ENCODE measurements at places on chromosomes 5 and 9.

DNA sequence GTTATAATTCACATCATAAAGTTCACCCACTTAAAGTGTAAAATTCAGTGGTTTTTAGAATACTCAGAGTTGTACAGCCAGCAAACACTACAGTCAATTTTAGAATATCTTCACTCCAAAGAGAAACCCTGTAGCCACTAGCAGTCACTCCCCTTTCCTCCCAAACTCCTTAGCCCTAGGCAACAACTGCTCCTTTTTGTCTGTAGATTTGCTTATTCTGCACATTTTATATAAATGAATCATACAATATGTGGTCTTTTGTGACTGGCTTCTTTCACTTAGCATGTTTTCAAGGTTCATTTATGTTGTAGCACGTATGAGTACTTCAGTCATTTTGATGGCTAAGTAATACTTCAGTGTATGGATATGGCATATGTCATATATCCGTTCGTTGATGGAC, 38.7 kb downstream of the TGFBR1 start:
- no peak for DNase-seq

GRCh38 chr5:134547066-134547465, 21.6 kb downstream of the JADE2 start:
- DNase-seq: no peak

GRCh38 chr9:87569518-87569917, 71.9 kb downstream of the DAPK1 start:
- DNase-seq: no peak

DNA sequence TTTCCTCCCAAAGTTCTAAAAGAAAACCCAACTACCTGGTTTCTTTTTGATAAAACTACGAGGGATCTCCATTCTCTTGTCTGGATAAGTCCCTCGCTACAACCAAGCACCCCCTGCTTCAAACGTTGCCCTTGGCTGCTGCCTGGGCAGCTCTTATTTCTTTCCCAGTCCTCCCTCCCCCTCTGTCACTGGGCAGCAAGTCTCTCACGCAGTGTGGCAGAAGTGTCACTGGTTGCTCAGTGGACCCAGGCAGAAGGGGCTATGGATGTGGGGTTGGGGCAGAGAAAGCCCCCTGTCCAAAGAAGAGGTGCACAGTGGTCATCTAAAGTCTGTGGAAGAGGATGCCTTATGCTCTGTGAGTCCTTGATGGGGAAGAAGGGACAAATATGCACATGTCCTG, 7.2 kb upstream of the SMIM32 start:
- no peak for DNase-seq

GRCh38 chr5:57338068-57338867, 144.3 kb downstream of the ACTBL2 start:
- DNase-seq: no peak

DNA sequence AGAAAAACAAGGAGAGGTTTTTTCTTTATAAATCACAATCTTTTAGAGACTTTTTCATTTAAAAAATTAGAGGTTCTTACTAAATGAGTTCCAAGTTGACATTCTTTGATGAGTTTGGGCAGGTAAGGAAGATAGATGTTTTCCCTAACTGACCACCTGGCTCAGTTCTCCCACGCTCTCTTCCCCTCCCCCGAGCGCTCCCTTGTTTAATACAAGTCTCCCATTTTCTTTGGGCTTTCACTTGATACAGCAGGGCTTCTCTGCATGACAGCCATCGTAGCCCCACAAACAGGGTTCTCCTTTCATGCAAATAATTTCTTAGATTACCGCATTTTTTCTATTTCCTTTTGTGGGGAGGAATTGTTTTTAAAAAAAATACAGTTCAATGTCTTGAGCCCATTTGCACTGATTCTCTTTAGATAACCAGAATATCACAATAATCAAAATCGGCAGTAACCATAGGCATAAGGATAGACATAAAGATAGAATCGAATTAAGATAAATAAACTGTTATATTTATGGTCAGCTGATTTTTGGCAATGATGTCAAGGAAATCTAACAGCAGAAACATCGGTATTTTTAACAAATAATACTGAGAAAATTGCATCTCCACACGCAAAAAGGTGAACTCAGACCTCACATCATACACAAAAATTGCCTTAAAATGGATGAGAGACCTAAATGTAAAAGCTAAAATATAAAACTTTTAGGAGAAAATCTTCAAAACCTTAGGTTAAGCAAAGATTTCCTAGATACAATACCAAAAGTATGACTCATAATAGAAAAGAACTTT, 325.4 kb downstream of the PIK3R1 start:
- DNase-seq: no peak

- DNase-seq: no peak
Measured at GRCh38 chr9:33291901-33292300, 1.6 kb downstream of the NFX1 start.

DNA sequence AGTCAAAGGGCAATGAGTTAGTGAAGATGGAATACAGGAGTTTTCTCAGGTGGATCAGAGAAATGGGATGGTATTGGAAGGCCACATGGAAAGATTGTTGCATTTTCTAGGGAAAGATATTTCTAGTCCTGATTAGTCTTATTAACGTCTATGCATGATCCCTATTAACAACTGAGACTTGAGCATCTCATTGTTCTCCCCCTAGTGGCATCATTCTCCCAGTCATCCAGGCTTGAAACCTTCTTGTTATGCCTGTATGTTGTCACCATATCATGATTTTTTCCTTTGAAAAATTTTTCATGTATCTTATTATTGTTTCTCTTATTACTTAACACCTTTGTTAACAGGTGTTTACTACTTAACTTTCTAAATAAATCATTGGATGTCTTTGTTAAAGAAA, 34.4 kb downstream of the KIF2A start:
- no peak for DNase-seq

DNA sequence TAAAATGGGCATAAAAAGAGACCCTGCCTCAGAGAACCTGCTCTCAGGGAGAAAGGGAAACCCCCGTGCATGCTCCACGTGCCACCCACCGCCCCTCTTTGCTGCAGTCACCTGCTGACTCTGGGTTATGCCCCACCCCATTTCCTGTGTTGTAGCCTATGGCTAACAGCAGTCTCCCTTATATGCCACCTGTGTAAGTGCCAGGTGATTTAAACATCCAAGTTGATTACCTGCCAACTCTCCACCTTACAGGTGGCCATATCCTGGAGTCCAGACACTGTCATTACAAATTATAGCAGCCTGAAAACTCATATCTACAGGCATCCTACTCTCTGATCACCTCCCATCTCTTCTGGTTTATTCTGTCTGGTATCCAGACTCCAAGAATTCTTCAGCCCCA, 242.6 kb downstream of the HSPA4 start:
- no peak for DNase-seq

GRCh38 chr5:108953940-108954339, 206.2 kb downstream of the FER start:
- no peak for DNase-seq

DNA sequence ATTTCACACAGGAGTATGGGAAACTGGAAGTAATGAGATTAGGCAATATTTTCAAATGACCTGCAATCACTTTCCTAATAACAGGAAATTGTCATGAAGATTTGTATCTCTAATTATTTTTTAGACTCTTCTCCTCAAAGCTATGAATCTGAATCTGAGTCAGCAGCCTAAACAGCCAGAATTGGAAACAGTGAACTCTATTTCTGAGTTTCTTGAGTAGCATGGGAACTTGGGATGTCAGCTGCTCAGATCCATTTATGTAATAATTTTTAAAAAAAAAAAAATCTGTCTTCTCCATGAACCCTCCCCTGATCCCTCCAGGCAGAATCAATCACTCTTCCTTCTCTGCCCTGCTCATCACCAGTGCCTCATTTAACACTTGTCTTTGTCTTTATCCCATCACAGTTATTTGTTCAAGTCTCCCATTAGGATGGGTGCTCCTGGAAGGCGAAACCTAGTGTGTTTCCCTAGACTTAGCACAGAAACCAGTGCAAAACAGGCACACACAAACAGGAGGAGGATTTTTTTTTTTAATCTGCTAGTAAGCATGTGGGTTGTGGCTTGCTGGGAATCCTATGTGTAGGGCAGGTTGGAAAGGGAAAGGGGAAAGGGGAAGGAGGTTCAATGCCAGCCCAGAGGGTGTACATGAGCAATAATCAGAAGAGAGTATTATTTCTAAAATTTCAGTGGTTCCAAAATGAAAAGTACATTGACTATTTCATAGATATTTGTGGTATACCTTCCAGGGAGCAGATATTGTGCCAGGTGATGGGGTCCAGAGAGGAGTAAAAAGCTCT, 186.8 kb downstream of the TTLL11 start:
- no peak for DNase-seq

GRCh38 chr5:121915765-121916164, 46.0 kb upstream of the SRFBP1 start:
- no peak for DNase-seq

DNA sequence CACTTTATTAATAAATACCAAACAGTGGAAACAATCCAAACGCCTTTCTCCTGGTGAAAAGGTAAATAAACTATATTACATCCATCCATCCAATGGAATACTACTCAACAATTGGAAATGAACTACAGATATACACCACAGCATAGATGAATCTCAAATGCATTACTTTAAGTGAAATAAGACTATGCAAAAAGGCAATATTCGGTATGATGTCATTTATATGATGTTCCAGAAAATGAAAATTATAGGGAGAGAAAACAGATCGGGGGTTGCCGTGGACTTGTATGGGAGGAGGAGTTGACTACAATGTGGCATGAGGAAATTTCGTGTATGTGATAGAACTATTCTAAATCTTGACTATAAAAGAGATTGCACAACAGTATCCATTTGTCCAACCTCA, 27.5 kb upstream of the SLIT3 start:
- no peak for DNase-seq

DNA sequence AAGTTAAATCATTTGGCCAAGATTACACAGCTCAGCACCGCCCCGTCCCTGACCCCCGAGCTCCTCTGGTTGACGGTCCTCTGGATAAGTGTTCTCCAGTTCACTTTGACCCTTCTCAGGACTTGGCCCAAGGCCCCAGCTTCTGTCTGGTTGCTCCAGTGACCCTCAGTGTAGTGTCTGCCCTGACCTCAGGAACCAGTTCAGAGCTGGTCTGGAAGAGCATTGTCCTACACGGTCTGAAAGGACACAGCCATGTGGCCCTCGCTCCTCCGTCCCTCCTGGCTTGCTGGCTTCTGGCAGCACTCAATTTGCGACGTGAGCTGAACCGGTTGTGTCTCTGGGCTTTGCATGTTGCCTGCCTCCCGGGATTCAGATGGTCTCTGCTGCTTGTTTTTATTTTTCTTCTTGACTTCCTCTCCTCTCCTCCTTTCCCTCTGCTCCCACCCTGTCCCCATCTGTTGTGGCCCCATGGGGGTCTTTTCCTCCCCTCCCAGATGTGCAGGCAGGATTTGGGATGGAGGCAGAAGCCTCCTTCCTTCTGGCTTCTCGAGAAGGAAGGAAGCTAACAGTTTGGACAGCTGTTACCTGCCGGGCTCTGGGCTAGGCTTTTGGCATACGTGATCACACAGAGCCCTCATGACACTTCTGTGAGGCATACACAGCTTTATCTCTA, 72.0 kb downstream of the PPARGC1B start:
- no peak for DNase-seq

DNA sequence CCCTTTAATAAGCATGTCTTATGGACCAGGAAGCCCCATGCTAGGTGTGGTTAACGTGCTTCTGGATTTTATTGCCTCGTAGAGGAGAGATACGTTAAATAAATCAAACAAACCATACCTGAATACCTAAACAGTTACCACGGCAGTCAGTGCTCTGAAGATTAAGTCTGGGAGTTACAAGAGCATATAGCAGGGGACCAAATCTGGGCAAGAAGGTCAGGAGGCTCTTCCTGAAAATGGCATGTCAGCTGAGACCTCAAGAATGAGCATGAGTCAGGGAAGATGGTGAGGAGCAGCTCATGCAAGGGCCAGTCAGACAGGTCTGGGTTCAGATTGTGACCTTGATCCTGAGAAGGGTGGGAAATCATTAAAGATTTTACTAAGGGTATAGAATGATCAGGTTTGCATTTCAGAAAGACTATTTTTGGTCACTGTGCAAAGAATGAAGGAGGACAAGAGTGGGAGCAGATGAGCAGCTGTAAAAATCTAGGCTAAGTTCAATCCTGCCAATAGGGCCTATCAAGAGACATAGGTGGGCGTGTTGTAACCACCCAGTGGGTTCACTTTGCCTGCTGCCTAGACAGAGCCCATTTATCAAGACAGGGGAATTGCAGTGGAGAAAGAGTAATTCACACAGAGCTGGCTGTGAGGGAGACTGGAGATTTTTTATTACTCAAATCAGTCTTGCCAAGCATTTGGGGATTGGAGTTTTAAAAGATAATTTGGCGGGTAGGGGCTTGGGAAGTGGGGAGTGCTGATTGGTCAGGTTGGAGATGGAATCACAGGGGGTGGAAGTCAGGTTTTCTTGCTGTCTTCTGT, 4.8 kb upstream of the ZNF366 start:
- no peak for DNase-seq

GRCh38 chr9:106615118-106615889, 247.7 kb upstream of the ZNF462 start:
- no peak for DNase-seq

DNA sequence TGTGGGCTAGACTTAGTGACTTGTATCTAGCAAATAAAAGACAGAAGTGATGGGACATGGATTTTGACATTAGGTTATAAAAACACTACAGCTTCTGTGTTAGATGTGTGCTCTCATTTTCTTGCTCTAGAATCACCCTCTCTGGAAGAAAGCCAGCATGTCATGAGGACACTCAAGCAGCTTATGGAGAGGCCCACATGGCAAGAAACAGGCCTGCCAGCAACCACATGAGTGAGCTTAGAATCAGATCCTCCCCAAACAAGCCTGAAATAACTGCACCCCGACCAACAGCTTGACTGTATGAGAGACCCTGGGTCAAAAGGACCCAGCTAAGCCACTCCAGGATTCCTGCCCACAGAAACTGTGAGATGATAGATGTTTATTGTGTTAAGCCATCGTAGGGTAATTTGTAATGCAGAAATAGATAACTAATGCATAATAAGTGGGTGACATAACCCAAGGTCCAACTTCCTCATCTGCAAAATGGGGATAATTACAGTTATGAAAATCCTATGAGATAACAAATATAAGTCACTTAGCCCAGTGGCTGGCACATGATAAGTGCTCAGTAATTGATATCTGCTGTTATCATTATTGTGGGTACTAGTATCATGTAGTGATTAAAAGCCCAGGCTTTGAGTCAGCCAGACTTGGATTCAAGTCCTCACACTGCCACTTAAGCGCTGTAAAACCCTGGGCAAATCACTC, 86.5 kb downstream of the KLHL3 start:
- DNase-seq: no peak

DNA sequence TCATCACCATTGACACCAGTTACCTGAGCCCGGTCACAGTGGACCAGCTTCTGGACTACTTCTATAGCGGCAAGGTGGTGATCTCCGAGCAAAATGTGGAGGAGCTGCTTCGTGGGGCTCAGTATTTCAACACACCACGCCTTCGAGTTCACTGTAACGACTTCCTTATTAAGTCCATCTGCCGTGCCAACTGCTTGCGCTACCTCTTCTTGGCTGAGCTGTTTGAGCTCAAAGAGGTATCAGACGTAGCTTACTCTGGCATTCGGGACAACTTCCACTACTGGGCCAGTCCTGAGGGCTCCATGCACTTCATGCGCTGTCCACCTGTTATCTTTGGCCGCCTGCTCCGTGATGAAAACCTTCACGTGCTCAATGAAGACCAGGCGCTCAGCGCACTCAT, 520 bp downstream of the CCIN start:
- no peak for DNase-seq

- DNase-seq: no peak
Measured at GRCh38 chr9:71285191-71285656, 163.8 kb upstream of the TRPM3 start.

All from activated naive CD8-positive, alpha-beta T cell treated with anti-CD3 and anti-CD28 coated beads, Interleukin-2, amount 50 U/mL, for 16 hours (primary cell).